ENCODE measurements at places on chromosomes 12 and 14.

GRCh38 chr12:97642911-97643310, 180.3 kb downstream of the RMST start:
- no peak for DNase-seq

- no peak for DNase-seq
Measured at GRCh38 chr14:28055008-28055407, 711.6 kb upstream of the FOXG1 start.

- DNase-seq = no peak
Measured at GRCh38 chr14:30528119-30528518, 30.8 kb upstream of the G2E3 start.

GRCh38 chr12:47885012-47885501, 19.7 kb downstream of the VDR start:
- DNase-seq = no peak

- DNase-seq = no peak
Measured at GRCh38 chr14:105526776-105527380, 495 bp downstream of the TMEM121 start.

GRCh38 chr14:55446833-55447232, 6.4 kb upstream of the TBPL2 start:
- no peak for DNase-seq

- no peak for DNase-seq
Measured at GRCh38 chr12:106910202-106910601, 45.5 kb upstream of the TMEM263 start.

DNA sequence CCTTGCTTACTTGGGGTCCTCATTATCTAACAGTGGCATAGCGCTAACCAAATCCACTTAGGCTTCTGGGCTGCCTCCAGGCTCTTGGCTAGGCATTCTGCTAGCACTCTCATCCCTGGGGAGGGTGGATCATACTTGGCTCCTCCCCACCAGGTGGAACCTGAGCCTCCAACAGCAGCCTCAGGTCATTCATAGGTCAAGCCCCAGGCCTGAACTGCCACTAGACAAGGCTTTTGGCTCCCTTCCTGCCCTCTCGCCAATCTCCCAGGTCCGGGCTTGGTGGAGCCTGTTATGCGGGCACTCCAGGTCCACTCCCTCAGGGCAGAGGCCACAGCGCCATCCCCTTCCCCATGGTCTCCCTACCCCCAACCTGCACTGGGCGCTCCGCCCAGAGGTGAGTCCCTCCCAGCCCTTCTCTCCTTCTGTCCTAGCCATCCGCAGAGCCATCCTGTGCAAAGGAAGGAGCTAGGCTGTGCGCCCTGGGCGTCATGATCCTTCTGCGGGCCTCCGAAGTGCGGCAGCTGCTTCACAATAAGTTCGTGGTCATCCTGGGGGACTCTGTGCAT, 154.9 kb upstream of the AMIGO2 start:
- DNase-seq = no peak

DNA sequence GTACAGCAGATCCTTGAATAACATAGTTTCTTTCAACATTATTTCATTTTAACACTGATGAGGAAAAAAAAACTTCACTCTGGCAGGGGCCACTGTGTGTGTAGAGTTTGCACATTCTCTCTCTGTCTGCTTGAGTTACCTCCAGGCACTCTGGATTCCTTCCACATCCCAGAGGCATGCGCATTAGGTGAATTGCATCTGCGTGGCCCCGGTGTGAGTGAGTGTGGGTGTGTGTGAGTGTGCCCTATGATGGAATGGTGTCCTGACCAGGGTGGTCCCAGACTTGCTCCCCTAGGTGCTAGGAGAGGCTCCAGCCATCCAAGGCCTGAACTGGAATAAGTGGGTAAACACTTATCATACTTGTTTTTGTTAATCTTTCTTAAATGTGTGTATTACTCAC, 90.6 kb upstream of the LRIG3 start:
- no peak for DNase-seq

DNA sequence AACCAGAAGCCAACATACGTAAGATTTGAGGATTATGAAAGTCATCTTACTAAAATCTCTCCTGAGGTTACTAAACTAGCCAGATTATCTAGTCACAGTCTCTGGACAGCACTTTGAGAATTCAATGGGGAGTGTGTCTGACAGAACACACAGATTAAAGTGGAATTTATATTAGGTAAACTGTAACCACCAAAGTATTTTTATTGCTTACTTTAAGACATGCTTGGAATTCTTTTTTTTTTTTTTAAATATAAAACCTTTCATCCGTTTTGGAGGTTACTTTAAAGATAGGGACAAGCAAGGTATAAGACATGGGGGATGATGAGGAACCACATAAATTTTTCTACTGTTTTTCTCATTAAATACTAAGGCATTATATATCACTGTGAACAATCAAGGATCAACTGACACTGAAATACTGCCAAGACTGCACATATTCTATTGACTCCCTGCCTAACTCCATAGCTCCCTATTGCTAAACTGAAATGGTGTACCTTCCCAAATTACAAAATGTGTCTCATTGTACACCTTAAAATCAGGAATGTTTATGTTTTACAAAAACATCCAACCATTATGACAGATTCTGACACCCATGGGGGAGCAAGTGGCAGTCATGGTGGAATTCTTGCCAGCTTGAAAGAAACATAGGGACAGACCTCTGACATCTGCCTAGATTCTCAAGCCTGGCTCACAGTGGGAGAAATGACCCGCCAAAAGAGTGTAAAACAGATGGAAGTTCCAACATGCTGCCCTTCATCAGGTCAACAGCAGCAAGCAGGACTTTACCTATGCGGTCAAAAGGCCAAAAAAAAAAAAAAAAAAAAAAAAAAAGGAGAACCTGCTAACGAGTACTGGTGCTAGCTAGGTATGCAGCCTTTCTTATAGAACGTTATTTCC, 239.3 kb downstream of the MED13L start:
- no peak for DNase-seq

DNA sequence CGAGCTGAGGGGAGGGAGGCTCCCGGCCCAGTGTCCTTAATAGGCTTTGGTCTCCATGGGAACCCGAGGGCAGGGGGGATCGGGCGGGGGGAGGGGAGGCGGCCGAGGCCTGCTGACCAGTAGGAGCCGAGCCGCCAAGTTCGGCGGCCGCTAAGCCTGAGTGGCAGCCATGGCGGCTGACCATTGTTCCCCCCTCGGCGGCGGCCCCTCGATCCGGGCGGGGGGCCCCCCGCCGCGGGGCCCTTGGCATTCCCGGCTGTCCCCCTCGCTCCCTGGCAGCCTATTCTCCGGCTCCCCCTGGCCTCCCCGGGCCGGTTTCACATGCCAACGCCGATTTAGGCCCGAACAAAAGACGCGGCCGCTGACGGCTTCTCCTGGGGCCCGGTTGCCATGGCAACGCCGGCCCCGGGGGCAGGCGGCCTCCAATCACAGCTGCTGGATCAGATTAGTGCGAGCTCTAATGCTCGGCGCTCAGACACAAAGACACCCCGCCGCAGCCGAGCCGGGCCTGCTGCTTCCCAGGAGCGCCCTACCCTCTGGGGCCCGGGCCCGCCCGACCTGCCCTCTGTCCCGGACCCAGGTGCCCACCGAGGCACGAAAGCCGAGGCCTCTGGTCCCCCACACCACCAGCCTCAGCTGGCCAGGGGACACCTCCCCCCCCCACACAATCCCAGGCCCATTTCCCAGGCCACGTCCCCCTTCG, 7.3 kb downstream of the MSI1 start:
- no peak for DNase-seq

DNA sequence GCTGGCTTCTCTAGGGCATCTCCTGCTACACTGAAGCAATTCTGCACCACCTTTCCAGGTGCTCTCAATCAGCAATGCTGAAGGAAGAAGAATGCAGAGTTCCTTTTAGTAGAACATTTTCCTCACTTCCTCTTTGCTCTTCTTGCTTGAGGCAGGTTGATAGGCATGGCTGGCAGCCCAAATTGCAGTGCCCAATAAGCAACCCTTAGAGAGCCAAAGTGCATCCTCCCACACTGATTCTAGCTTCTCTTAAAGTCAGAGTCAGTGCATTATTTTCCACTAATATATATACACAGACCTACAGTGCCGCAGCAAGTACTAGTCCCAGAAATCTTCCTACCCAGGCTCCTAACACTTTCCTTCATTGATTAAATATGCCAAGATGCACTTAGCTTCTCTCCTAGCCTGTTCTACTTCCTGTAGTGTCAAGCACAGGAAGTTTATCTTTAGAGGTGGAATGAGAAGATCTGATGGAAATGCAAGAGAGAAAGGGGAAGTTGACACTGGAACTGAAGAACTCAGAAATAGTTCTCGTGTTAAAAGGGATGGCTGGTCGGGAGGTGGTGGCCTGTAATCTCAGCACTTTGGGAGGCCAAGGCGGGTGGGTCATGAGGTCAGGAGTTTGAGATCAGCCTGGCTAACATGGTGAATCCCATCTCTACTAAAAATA, 132.7 kb downstream of the SSPN start:
- no peak for DNase-seq

DNA sequence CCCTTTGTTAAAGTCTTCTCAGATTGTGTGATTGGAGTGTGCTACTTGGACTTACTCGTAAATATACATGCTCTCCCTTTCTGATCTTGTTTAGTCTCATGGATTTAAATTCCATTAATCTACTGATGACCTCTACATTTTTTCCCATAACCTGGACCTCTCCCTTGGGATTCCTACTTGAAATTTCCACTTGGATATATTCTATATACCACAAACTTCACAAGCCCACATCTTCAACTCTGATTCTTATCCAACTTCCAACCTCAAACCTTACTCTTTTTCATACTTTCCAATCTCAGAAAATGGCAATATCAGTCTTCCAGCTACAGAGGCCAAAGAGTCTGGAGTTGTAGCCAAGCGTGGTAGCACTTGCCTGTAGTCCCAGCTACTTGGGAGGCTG, 49.1 kb upstream of the OTOGL start:
- no peak for DNase-seq

GRCh38 chr14:23548351-23549318, 2.9 kb downstream of the ZFHX2 start:
- no peak for DNase-seq

DNA sequence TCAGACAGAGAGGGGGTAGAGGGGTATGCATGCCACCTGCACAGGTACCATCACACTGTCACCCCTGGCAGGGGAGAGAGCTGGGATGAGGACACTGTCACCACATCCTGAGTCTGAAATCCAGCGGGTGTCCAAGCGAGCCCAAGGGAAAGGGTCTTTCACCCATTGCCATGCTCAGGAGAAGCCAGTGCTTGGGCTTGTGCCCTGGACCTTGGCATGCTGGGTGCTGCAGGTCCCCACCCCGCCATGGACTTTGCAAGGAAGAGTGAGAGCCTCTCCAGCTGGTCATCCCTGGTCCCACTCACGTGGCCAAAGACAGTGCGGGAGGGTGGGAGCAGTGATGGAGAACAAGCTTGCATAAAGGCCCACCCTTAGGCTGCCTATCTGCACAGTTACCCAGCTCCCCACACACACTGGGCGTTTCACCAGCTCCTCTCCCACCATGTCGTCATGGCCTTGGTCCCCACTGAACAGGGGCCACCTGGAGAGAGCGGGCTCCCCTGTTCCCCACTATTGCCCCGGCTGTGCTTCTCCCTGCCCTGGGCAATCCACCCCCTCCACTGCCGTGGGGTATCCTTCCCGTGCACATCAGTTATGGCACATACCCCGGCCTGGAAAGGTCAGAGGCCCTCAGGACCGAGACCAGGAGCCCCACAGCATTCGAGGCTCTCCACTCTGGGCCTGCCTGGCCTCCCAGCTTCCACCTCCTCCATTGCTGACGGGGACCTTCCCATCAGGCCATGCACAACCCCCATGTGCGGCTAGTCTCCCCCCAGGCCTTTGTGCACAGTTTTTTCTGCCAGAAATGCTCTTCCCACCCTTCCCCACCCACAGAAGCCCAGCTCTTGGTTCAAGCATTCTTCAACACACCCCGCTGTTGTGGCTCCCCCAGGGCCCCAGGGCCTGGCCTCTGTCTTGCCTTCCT, 58.6 kb upstream of the BCL11B start:
- DNase-seq = no peak

GRCh38 chr12:123446333-123446713, 9.8 kb upstream of the RILPL2 start:
- DNase-seq = no peak

DNA sequence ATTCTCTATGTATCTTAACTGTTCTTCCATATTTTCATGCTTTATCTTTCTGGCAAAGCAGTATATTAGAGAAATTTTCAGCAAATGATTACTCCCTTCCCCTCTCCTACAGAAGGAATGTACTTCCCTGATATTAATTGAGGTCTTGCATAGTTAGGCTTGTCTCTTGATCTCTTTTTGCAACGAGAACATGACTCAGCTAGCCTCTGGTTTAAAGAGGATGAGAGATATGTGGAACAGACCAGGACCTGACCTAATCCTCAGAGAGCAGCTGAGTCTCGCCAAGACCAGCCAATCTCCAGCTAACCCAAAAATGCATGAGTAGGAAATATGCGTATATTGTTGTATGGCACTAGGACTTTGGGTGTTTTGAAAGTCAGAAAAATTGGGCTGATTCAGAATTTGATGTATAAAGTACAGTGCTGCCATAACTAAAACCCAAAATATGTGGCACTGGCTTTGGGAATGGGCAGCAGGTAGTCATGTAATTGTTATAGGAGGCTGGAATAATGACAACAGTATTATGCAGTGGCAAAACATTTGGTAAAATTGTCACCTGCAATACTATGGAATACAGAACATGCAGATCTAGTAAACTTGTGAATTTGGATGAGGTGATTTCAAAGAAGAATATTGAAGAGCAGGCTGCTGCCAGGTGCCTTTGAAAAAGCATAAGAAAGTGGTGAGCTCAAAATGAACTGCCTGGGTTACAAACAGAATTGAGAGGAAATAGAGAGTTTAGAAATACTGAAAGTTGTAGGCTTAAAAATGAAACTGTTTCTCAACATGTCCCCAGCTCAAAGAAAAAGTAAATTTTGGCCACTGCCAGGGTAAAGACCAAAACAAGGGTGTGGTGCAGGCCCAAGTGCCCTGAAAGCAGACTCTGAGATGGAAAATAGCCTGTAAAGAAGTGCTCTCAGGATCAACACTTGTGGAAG, 9.3 kb upstream of the USP15 start:
- no peak for DNase-seq

DNA sequence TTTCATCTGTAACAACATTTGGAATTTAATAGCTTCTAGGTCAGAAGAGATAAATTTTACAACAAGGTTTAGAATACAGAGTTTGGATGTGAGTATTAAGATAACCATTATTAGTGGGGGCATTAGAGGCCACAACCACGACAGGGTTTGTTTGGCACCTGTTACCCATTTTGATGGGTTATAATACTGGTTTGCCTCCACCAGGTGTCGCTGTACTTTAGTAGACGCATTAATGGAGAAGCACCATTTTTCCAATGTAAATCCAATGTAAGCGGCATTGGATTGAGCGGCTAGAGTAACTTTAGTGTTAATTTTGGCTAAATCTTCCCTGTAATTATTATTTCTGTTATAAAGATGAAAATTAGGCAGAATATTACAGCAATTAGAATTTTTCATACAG, 136.2 kb downstream of the SLCO1B3 start:
- DNase-seq = no peak
